H4 (cell line): ENCODE measurements at places on chromosomes 16 and 17. TPM values are rescaled to one million over a fixed set of nuclear protein-coding genes. Genes with fewer than 3 reads are reported as not detected.

The GPR142 gene
- not detected in 2 replicates for total RNA-seq

The KRT36 gene
- not detected in 2 replicates for total RNA-seq

The KRTAP4-16 gene
- not detected in 2 replicates for total RNA-seq

The EME2 gene
- 0.90 and 1.2 TPM in 2 replicates for total RNA-seq

The TRPV3 gene
- not detected in 2 replicates for total RNA-seq

The LITAFD gene
- total RNA-seq, result not detected in 2 replicates

The TBX21 gene
- total RNA-seq, result 0.10 TPM in 1 of 2 replicates, not detected in the other

The SLC22A31 gene
- total RNA-seq, result not detected in 2 replicates

The KIF2B gene
- total RNA-seq, result 0.33 TPM in 1 of 2 replicates, not detected in the other

The RUNDC3A gene
- not detected in 2 replicates for total RNA-seq

The DNAI2 gene
- total RNA-seq, result not detected in 2 replicates

The CHST5 gene
- total RNA-seq, result 0.04 TPM in 1 of 2 replicates, not detected in the other
